C1 segment of cervical spinal cord (tissue), 14 donors: ENCODE measurements at places on chromosomes 7 and 10.

DNA sequence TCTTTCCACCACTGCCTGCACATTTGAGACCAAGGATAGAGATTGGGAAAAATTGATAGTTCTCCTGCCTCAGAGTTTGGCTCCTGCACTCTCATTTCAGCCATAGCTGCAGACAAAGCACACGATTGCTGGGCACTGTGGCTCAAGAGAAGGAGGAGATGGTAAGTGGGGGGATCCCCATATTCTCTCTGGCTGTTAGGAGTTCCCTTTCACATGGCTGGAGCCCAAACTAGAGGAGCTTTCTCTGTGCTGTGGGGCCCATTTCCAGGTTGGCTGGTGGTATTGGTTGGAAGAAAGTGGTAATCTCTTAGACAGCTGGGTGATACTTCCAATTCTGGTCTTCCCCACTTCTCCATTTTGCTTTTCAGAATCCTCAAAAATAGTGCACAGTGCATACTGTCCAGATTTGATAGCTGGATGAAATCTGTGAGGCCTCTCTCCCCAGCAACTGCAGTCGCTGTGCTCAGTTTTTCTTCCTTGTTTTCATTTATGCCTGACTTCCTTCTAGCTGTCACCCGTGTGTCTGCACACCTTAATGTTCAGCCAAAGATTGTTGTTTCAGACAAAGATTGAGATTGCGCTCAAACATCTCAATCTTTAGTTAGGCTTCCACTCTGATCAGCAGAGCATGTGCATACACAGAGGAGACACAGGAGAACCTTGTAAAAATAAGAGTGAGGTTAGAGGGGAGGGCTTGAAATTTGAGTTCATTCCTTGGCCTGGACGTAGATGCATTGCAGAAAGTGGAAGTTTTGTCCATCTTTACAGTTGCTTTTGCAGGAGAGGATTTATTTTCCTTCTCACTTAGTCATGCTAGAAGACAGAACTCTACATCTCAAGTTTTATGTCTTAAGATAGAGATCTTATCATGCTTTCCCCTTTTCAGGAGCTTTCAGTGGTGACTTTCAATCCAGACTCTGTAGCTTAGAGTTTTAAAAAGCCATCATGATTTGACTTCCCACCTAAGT, 28.6 kb downstream of the RABGEF1 start:
- DNase-seq, result no peak

DNA sequence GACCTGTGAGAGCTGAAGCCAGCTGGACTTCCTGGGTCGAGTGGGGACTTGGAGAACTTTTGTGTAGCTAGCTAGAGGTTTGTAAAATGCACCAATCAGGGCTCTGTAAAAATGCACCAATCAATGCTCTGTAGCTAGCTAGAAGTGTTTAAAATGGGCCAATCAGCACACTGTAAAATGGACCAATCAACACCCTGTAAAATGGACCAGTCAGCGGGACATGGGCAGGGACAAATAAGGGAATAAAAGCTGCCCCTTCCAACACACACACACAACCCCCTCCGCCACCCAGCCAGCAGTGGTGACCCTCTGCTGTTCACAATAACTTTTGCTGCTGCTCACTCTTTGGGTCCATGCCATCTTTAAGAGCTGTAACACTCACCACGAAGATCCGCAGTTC, 7.1 kb downstream of the ZNF511 start:
- DNase-seq, result no peak

DNA sequence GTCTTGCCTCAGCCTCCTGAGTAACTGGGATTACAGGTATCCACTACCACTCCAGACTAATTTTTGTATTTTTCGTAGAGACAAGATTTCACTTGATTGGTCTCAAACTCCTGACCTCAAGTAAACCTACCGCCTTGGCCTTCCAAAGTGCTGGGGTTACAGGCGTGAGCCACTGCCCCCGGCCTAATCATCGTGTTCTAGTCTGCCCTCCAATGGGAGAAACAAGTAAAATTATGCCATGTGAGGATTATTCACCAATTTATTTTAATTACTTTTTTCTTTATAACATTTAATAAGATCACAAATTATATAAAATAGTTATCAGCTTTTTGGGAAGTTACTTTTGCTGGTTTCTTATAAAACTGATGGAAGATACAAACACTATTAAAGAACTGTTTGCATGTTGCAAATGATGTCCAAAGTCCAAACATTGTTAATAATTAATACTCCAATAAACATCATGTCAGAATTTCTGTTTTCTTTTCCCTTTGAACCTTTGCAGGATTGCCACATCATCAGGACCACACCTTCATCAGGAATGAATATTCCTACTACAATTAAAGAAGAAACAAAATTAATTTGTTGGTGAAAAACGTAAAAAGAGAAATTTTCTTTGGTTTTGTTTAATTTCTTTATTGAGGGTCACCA, 786 bp upstream of the AKR1C4 start:
- DNase-seq, result no peak

DNA sequence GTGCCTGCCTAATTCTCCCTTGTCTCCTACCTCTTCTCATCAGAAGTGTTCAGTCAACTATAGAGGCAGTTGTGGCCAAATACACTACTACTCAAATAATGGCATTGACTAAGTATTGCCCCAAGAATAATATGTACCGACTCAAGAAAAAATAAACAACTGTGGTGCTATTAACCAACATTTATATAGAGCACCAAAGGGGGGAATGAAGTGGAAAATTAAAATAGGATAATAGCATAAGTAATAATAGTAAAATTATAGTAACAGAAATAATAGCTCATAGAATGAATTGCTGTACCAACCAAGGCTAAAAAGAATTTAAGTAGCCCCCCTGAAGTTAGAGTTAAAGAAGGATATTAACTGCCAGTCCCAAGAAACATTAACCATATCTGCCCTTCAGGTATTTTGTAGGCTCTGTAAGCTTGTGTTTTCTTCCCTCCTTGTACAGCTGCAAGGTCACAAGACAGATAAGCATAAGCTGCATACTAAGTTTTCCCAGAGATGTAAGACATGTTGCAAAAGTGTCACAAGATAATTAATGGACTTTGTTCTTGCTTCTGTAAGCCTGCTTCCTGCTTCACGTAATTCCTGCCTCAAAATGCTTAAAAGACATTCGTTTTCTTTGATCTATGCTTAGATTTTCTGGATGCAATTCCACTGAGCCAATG, 10.9 kb upstream of the CYREN start:
- DNase-seq, result no peak

DNA sequence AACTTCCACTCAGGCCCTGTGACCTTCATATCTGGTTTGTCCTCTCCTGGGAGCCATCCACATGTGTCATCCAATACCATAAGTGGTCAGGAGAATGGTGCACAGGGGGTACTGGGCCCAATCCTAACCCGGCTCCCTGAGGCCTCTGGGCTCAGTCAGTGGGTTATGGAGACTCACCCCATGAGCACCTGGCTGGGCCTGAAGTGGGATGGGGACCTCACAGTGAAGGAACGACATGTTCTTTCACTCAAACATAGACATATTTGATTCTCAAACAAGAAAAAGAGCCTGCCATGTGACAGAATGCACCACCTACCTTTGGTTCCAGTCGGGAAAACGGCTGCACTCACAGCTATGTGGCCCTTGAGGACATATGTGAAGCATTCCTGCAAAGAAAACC, 51.8 kb downstream of the XPNPEP1 start:
- no peak for DNase-seq

DNA sequence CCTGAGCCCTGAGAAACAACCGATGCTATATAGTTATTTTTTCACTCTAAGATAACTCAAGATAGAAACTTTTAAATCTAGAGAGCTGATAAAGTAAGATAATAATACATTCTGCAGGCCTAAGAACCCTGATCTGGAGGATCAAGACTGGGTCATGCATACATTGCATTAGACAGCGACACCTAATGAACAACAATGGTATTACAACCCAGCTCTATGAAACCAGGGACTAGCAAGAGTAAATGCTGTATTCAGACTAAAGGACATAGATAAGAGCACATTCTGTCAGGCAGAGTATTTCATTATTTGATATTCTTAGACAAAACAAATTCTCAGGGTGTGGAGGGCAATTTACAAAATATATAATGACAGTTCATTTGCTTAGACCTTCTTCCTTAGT, 148.6 kb downstream of the GRK5 start:
- no peak for DNase-seq

GRCh38 chr10:70540789-70541360, 61.7 kb downstream of the PRF1 start:
- DNase-seq, result no peak

- DNase-seq, result no peak
Measured at GRCh38 chr7:47901542-47901941, 46.7 kb downstream of the PKD1L1 start.

- no peak for DNase-seq
Measured at GRCh38 chr7:45050198-45050597, 38.6 kb downstream of the NACAD start.

DNA sequence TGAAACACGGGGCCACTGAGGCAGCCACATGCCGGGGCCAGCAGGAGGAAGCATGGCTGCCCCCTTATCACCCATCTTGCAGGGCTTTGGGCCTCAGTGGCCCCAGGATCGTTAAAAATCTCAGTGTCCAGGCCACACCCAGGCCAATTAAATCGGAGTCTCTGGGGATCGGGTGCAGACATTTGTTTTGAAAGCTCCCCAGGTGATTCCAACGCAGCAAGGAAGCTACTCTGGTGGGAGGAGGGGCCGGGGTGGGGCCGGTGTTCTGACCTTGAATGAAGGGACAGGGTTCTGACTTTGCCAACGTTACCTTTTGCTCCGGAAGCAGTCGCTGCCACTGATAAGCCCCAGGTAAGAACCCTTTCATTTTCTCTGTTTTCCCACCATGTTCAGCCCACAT, 412.3 kb upstream of the FOXK1 start:
- DNase-seq, result no peak

DNA sequence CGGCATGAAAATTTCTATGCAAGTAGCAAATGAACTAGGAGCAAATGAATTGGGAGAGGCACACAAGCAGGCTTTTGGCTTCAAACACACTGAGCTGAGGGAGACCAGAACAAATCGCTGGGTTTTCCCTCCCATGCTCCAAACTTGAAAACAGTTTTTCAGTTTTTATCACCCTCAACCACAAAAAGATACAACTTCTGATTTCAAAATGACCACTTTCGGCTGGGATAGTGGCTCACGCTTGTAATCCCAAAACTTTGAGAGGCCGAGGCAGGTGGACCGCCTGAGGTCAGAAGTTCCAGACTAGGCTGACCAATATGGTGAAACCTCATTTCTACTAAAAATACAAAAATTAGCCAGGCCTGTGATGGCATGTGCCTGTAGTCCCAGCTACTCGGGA, 9.0 kb upstream of the CHUK start:
- no peak for DNase-seq

DNA sequence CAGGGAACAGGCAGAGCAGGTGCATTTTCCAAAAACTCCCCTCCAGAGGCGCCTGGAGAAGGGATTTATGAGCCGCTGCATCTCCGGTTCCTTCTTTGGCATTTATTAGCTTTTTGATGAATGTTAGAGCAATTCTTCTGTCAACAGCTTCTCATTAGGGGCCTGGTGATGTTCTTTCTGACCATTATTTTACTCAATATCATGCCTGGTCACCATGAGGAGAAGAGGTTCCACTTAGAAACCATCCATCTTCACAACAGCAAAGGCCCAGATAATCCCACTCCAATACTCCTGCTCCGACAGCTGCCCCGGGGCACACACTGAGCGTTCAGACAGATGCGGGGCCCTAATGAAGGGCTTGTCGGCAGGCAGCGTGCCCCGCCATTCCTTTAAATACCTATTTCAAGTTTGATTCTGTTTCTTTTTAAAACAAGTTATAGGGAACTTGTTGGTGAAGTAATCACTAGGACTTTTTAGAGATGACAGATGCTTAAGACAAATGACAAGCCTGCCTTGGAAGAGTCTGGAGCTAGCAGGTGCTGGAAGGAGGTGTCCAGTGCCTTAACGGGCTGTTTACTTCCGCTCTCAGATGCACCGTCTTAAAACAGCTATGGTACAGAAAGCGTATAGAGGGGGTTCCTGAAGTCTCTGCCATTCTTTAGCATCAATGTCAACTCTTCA, 31.7 kb downstream of the ECHDC3 start:
- no peak for DNase-seq

GRCh38 chr7:962401-963081, 8.1 kb upstream of the ADAP1 start:
- DNase-seq, result no peak

DNA sequence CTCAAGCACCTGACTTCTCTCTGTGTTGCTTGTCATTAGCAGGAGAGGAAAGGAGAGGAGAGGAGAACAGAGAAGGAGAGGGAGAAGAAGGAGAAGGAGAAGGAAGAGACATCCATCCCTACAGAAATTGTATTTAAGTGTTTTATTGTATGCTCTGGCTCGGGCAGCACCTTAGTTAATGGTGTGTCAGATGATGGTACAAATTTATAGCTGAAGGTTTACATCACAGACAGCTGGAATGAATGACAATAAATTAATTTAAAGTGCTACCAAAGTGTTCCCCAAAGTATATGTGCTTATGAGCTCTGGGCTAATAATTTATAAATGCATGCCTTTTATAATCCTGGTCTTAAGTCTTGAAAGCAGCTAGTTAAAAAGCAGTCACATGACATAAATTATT, 38.1 kb upstream of the ZMIZ1 start:
- no peak for DNase-seq

GRCh38 chr10:70917226-70917625, 28.9 kb upstream of the PCBD1 start:
- DNase-seq, result no peak

DNA sequence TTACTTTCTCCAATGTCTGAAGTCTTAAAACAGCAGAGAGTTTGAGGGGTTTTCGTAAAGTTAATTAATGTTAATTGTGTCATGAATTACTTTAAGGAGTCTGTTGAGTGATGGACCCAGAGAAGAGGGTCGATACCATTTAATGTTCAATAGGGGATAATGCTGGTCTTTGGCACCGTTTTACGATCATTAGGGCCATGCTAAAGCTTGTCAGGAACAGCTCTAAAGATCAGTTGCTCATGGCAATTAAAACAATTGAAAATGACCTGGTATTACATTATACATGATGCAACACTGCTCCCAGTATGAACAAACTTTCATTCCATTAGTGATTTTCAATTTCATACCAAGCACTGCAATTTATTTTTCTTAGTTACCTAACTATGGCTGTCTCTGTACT, 296.9 kb downstream of the ETV1 start:
- no peak for DNase-seq

GRCh38 chr10:22314852-22315251, 1.3 kb upstream of the COMMD3 start:
- no peak for DNase-seq

DNA sequence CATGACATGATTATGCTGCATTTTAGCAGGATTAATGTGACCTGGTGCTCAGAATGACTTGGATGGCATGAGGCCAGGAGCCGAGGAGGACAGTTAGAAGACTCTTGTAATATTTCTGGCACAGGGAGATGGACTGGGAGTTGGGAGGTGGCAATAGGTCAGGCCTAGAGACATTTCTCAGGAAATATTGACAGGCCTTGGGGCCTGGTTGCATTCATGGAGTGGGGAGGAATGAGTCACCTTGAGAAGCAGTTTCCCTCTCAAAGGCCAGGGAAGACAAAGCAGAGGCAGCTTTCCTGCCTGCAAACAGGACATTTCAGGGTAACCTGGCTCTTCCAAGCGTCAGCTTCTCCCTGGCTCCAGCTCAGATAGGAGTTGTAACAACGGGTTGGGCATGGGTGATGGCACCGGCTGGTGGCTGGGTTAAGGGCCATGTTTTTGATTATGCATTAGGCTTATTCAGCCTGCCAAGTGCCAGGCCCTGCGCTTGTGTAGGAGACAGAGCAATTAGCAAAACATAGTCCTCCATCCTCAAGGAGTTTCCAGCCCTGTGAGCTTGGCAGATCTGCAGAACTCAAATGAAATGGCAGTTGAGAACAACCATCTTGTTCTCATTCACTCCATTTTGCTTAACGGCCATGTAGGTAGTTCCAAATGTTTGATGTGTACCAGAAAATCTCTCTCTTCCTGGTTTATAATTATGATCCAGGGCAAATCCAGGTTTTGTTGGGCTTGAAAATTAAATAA, 38.2 kb downstream of the HK1 start:
- no peak for DNase-seq
